ENCODE measurements at places on chromosomes 1 and 21.

GRCh38 chr1:157045250-157046218 lies at the start of gene ARHGEF11:
Gene ARHGEF11, minus strand, starts transcription at chr1:157045742. Its CDS starts 1,412 bp downstream, at chr1:157044330.
- peaks cover 15% of the 10 kb centered on the region for H3K4me1 ChIP-seq
- peak within 1 kb of the TSS; percentile 69 for H3K27ac ChIP-seq
- H3K4me3 ChIP-seq: peak within 1 kb of the TSS; percentile 90
- H3K36me3 ChIP-seq: peaks cover 10% of the 10 kb centered on the region
- no peaks in the 10 kb centered on the region for H3K27me3 ChIP-seq

GRCh38 chr21:41432562-41433460 lies 6.8 kb downstream of the MX1 start:
- DNase-seq: no peak
- H3K36me3 ChIP-seq: no peaks in the 10 kb centered on the region
- no peak overlapping the region for H3K27ac ChIP-seq
- H3K4me1 ChIP-seq: no peaks in the 10 kb centered on the region

GRCh38 chr1:156591432-156592157 lies at the start of gene NAXE:
Gene NAXE, plus strand, starts transcription at chr1:156591776. Its CDS starts 29 bp downstream, at chr1:156591805.
- H3K36me3 ChIP-seq: peaks cover 21% of the 10 kb centered on the region
- H3K4me1 ChIP-seq: no peaks in the 10 kb centered on the region
- H3K4me3 ChIP-seq: peak within 1 kb of the TSS; percentile 83
- no peaks in the 10 kb centered on the region for H3K27me3 ChIP-seq

DNA sequence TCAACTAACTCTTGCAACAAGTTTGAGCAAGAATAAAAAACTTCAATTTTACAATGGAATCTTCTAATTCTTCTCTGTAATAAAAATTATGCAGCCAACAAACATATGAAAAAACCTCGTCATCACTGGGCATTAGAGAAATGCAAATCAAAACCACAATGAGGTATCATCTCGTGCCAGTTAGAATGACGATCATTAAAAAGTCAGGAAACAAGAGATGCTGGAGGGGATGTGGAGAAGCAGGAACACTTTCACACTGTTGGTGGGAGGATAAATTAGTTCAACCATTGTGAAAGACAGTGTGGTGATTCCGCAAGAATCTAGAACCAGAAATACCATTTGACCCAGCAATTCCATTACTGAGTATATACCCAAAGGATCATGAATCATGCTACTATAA lies 327.5 kb upstream of the LYPLAL1 start:
- no peaks in the 10 kb centered on the region for H3K27me3 ChIP-seq
- H3K27ac ChIP-seq: no peak overlapping the region
- no peak overlapping the region for H3K4me3 ChIP-seq
- no peak for DNase-seq
- peaks cover 3% of the 10 kb centered on the region for H3K4me1 ChIP-seq
- no peaks in the 10 kb centered on the region for H3K36me3 ChIP-seq

Measured in SK-N-SH (cell line).